GM03348 (cell line): ENCODE measurements at places on chromosomes 4 and X.

DNA sequence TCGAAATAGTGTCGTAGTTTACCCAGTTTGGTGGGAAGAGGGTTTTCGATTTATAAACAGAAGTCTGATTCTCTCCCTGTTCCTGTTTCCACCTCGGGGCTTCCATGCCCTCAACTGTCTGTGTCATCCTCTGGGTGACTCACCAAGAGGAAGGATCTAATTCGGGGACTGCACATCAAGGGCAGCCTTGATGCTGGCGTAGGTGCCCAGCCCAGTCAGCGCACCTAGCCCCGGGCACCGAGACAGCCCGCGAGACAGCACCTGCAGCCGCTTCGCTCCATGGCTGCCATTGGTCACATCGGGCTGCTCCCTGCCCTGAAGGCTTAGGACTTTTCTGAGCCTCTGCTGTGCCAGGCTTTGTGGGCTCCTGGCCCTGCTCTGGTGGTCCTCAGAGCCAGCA, 7.7 kb downstream of the ABCD1 start:
- no peak for DNase-seq

- no peak for DNase-seq
These were observed 27.4 kb downstream of the NLRP2B start for GRCh38 chrX:57652705-57653104.

GRCh38 chrX:123736333-123736921, 3.6 kb upstream of the THOC2 start:
- peak; percentile 28 for DNase-seq

GRCh38 chr4:169756971-169757574, 671 bp downstream of the HPF1 start:
- DNase-seq, result peak; percentile 14

GRCh38 chr4:20832826-20833225, 132.6 kb downstream of the PACRGL start:
- DNase-seq, result no peak

GRCh38 chrX:13128104-13128503, 83.7 kb upstream of the FAM9C start:
- DNase-seq, result peak; percentile 9

GRCh38 chr4:80136270-80136669, 61.0 kb upstream of the PRDM8 start:
- no peak for DNase-seq

- DNase-seq, result peak; percentile 13
These were observed 314.5 kb downstream of the GPAT3 start for GRCh38 chr4:83850435-83850834.

- DNase-seq, result no peak
These were observed 813.8 kb upstream of the HTR2C start for GRCh38 chrX:113770071-113770470.

- DNase-seq, result no peak
These were observed 241.3 kb upstream of the SFRP2 start for GRCh38 chr4:154030152-154030551.

- peak; percentile 61 for DNase-seq
These were observed 217.6 kb downstream of the PTTG2 start for GRCh38 chr4:38177641-38178391.

- DNase-seq, result no peak
These were observed 103.3 kb upstream of the SLC4A4 start for GRCh38 chr4:71235311-71236201.

GRCh38 chr4:177005674-177006230, 213.0 kb upstream of the VEGFC start:
- DNase-seq, result no peak

DNA sequence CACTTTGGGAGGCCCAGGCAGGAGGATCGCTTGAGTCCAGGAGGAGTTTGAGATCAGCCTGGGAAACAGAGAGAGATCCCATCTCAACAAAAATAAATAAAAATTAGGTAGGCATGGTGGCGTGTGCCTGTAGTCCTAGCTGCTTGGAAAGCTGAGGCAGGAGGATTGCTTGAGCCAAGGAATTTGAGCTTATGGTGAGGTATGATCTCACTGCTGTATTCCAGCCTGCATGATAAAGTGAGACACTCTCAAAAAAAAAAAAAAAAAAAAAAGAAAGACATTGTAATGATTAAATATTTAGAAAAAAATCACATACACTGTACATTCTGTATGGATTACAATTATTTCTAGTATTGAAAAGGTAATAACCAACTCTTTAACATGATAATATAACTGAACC, 87.1 kb downstream of the SLIT2 start:
- DNase-seq, result no peak
